CMK (cell line): ENCODE measurements at places on chromosomes 5 and 9.

DNA sequence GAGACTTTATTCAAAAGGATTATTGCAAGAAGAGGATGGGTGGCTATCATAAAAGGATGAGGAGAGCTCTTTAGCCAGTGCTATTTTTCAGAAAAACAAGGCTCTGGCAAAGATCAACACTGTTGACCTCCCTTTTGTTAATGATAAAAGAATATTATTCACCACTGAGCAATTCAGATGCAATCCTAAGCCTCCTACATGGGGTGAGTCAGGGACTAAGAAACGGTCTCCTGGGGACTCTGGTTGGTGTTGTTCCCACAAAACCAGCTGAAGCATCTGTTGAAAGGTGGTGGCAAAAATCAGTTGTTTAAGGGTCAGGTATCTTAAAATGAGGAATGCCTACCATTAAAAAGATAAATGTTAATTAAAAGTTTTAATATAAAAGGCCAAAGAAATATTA lies 7.7 kb upstream of the GCNT1 start:
- DNase-seq = no peak

DNA sequence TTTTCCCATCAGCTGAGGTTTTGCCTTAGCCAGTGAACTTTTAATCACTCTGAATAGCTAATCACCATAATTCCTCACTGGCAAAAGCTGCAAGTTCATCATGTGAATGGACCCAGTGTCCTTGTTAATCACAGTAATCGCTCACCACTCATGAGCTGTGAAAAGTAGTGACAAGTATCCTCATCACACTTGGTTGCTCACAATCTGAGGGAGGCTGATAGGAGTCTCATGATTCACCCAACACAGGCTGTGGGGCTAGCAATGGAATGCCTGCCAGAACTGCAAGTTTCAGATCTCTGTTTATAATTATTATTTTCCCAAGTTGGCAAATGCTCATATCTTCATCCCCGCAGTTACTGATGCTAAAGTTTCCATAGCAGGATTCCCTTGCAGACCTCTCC lies 467.2 kb downstream of the KIF4B start:
- DNase-seq = no peak

DNA sequence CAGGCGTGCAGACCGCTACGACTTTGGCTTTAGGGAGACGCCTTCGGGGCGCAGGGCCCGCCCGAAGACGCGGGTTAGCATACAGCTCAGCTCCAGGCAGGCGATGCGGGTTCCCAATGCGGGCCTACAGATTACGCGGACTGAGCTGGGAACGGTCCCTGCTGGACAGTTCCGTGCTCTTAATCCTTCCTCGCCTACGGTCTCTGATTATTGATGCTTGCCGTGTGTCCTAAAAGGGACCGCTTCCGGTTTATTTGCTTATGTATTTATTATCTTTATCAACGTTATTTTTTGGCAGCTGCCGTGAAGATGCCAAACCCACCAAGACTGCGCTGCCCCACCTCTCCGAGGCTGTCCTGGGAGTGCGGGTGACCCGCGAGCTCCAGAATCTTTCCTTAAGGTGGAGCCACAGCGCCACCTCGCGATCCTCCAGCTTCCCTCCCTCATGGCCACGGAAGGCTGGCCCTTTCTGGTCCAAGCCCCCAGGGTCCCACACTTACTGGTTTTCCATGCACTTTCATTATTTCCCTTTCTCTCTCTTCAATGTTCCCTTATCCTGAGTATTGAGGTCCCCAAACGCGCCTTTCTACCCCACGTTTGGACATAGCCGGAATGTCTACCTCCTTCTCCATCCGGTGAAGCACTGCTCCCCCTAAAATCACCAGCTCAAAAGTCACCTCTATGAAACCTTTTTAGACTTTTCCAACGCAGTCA lies 7.0 kb upstream of the EBF1 start:
- DNase-seq = peak; percentile 22

DNA sequence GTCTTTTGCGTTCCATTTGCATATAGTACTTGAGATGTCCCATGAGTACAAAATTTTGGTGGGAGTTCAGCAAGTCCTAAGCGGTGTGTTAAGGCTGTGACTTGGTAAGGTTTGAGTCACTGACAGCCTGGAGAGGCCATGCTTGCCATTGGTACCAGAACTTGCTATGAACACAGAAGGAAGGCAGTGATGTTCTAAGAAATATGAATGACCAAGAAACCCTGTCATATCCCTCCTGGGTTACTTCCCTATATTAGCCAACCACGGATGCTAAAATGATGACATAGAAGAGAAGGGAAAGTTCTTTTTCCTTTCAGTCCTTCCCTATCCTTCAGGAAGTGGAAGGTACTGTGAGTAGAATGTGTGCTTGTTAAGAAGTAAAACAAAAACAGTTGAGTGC lies 136.7 kb downstream of the GCNT1 start:
- no peak for DNase-seq

DNA sequence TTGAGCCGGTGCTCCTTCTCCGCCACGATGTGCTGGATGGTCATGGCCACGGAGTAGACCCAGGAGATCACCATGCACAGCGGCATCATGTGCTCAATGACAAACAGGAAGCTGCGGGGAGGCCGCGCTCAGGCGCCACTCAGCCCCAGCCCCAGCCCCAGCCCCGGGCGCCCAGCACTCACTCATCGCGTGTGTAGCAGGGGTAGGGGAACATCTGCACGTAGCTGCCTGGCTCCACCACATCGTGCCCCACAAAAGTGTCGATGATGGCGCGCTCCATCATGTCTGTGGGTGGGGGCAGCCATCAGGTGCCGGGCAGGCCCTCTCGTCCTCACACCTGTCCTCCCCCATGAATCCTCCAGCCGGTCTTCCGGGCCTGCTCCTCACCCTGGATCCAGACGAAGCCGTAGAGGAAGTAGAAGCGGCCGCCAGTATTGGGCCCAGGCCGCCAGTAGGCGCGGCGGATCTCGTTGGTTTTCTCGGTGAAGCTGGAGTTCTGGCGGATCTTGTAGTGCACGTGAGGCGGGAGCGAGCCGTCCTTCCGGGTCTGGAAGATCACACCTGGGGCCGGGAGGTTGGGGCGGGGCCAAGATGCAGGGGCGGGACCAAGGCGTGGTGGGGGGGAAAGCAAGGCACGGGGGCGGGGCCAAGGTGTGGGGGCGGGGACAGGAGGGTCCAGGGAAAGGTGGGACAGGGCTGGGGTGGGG lies 10.1 kb downstream of the ABCA2 start:
- no peak for DNase-seq

- no peak for DNase-seq
These were observed 987 bp downstream of the RAB24 start for GRCh38 chr5:177302354-177303110.

- peak; percentile 48 for DNase-seq
These were observed 91.7 kb upstream of the SHB start for GRCh38 chr9:38160613-38161215.

DNA sequence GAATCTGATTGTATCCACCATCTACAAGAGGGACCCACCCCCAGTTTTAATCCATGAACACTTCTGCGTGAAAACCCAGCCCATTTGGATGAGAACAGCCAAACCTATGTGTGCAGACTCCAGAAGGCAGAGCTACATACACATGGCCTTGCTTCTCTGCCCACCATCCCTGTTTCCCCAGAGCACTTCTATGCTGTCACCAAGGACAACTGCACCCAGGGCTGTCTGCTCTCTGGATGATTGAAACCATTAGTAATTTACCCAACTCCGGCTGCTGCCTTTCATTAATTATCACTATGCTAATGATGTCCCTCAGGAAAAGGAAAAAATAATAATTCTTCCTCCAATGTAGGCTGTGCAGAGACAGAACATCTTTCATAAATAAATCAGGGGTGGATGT lies 8.9 kb downstream of the CARTPT start:
- DNase-seq = no peak

DNA sequence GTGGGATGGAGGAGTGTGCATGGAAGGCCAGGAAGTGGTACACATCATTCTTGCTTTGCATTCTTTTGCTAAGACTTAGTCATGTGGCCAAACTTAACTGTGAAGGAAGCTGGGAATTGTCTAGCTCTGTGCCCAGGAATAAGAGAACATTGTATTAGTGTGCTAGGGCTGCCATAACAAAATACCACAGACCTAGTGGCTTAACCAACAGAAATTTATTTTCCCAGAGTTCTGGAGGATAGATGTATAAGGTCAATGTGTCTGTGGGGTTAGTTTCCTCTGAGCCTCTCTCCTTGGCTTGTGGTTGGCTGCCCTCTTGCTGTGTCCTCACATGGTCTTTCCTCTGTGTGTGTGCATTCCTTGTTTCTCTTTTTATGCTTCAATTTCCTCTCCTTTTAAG lies 32.4 kb downstream of the NNT start:
- DNase-seq = no peak

DNA sequence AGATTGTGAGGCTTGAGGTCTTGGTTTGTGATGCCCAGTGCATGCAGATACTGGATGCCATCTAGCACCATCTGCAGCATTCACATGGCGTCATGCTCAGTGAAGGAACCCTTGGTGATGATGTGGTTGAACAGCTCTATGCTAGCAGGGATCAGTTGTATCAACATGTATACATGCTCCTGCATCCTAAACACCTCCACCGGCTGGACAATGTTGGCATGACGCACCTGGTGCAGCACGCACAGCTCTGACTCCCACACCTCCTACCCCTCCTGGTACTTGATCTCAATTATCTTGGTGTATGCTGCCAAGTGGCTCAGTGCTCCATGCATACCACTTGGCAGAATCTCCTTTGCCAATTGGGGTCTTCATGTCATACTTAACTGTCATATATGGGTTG lies 49.1 kb downstream of the MTREX start:
- DNase-seq = no peak
